HFF-Myc (cell line): ENCODE measurements at places on chromosomes 4 and X.

- no peak for DNase-seq
Measured at GRCh38 chrX:24325231-24325630, 11.4 kb upstream of the SUPT20HL2 start.

DNA sequence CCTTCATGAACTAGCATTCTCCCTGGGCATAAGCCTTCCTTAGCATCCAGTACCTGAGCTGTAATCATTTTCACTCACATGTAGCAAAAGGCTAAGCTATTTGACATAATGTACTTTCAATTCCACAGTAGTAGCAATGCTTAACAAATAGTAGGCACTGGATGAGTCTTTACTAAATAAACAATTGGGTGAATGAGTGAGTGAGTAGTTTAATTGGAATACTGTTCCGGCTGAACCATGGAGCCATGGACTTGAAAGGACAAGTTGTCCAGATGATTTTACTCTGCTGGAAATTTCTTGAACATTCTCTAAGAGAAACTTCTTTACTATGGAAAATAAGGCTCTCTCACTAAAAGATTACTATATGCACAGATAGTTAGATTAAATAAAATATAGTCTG is 159.3 kb downstream of the FAM47B start:
- no peak for DNase-seq

- no peak for DNase-seq
Measured at GRCh38 chr4:57131849-57132742, 21.9 kb upstream of the IGFBP7 start.

DNA sequence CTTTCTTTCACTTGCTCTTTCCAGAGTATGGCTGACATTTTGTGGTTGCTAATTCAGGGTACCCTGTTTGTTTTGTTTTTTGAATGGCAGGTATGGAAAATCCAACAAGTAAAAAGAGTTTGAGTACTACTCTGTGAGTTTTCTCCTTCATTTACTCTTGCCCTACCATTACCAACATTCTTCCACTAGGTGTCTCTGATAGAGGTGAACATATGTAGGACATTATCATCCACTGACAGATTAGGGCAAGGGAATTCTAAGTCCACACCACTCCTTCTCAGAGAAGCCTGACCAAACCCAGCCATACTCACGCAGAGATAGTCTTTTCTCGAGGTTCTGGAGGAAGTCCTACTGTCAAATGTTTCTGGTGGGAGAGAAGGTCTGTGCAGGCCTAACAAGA is 36.7 kb upstream of the HDAC8 start:
- DNase-seq: no peak
